ENCODE measurements at places on chromosomes 2 and 18.

GRCh38 chr2:95044601-95045000 is 19.1 kb downstream of the MAL start:
- DNase-seq: peak; percentile 49

GRCh38 chr2:31674446-31674845 is 93.7 kb upstream of the SRD5A2 start:
- no peak for DNase-seq

DNA sequence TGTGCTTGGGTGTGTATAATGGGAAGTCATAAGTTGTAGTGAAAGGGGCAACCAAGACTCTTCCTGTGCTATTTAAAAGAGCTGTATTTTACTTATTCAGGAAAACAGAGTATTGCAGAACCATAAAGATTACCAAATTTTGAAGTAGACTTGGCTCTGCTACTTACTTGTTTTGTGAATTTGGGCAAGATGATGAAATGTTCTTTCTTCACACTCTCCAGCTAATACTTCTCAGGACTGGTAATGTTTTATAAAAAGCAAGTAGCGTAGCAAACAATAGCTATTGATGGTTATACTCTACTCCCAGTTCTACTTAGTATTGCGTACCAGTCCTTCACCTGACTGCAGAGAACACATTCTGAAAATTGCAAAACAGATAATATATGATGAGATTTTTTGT is 374.1 kb downstream of the ARHGAP15 start:
- no peak for DNase-seq

DNA sequence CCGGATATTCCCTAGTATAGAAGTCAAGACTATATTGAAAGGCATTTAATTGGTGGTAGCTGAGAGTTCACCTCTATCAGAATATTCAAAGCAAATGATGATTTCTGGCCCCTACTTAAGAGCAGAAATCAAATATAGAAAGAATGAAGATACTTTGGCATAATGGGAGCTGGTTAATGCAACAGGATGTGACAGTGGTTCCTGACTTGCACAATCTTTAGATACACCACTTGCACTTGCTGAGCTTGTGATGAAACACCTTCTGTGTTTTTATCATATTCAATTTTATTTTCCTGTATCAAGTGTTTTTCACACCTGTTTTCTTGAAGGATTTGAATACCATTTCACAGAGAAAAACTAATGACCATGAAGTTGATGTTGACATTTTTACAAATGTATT is 124.1 kb upstream of the CDH19 start:
- DNase-seq: no peak

- no peak for DNase-seq
Observed at GRCh38 chr2:104025295-104025694, 828.6 kb upstream of the POU3F3 start.

- no peak for DNase-seq
Observed at GRCh38 chr2:234378440-234378839, 118.4 kb downstream of the ARL4C start.

- no peak for DNase-seq
Observed at GRCh38 chr2:43174368-43174916, 52.0 kb downstream of the ZFP36L2 start.
